SW 1271 (cell line): ENCODE measurements at places on chromosomes 13 and 19.

- no peak for DNase-seq
Measured at GRCh38 chr13:30037306-30037705, 186.9 kb upstream of the UBL3 start.

DNA sequence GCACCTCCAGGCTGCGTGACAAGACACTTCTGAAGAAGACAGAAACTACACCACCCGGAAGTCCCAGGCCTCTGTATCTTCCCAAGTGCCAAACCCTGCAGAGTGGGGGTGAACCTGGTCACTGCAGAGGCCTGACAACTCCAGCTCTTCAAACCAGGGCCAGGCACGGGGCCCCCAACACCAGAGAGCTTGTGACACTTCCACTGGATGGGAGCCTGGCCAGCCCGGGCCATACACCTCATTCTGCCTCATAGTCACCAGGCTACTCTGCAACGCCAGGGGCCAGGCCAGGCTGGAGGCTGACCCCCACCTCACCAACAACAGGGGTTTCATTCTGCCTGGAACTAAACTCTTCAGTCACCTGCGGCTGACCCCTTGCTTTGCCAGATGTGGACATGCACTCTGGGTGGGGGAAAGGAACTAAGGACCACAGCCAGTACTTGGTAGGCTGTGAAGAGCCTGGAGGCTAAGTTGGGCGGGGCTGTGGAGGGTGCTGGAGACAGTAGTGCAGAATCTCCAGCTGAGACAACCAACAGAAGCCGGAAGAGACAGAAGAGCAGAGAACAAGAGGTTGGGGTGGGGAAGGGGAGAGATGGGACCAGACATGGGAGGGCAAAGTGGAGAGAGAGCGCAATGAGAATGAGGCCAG is 23.0 kb downstream of the TUBA3C start:
- no peak for DNase-seq

DNA sequence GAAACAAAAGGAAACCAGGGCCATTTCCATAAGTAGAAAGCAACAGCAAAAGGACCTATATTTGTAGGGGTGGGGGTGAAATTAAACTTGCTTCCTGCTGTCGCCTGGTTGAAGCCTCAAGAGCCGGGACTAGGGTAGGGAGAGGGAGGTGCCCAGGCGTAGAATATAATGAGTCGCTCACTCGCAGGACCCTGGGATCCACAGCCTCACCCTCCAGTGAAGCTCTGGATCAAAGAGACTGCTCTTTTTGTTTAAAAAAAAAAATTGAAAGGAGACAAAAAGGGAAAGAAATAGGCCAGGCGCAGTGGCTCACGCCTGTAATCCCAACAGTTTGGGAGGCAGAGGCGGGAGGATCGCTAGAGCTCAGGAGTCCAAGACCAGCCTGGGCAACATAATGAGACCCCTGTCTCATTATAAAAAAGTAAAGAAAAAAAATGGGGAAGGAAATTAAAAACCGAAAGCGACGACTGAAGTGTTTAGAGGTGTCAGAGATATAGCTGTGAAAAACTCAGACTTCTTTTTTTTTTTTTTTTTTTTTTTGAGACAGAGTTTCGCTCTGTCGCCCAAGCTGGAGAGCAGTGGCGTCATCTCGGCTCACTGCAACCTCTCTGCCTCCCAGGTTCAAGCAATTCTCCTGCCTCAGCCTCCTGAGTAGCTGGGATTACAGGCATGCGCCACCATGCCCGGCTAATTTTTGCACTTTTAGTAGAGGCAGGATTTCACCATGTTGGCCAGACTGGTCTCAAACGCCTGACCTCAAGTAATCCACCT is 10.9 kb upstream of the ADGRE5 start:
- no peak for DNase-seq

DNA sequence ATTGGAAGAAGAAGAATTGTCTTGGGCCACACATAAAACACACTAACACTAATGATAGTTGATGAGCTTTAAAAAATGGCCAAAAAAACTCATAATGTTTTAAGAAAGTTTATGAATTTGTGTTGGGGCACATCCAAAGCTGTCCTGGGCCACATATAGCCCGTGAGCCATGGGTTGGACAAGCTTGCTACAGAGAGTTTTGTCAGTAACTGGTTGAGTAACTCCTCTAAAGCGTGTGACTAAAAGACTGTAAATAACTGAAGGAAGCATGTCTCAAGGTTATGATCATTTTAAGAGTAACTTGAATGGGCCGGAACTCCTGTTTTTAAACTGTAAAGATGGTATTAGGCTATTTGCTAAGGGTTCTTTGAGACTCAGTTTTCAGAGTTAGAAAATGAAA is 118.0 kb downstream of the KL start:
- DNase-seq, result no peak

- no peak for DNase-seq
Measured at GRCh38 chr13:34335014-34336007, 517.4 kb downstream of the RFC3 start.

GRCh38 chr13:24624801-24625231 is 55.4 kb upstream of the ATP12A start:
- DNase-seq, result no peak

- no peak for DNase-seq
Measured at GRCh38 chr19:16226878-16227836, 29.4 kb downstream of the AP1M1 start.

GRCh38 chr13:83153848-83154247 is 728.4 kb downstream of the SLITRK1 start:
- no peak for DNase-seq

DNA sequence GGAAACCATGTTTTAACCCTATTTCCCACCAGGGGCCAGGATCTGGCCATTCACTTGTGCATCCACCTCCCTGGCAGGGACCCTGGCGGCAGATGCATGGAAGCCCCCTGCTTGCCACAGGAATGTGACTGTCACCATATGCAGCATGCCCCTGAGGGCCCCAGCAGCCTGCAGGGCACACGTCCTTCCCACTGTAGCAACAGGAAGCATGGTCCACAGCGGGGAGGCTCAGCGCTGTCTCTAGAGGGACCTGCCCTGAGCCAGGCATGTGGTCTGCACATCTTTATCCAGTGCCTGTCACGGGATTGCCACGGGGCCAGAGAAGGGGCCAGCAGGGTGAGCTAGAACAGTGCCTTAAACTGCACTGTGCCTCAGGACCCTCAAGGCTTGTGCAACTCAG is 34.9 kb upstream of the MCF2L start:
- no peak for DNase-seq

- DNase-seq, result peak; percentile 13
Measured at GRCh38 chr19:8988204-8988603, 22.0 kb downstream of the MUC16 start.

DNA sequence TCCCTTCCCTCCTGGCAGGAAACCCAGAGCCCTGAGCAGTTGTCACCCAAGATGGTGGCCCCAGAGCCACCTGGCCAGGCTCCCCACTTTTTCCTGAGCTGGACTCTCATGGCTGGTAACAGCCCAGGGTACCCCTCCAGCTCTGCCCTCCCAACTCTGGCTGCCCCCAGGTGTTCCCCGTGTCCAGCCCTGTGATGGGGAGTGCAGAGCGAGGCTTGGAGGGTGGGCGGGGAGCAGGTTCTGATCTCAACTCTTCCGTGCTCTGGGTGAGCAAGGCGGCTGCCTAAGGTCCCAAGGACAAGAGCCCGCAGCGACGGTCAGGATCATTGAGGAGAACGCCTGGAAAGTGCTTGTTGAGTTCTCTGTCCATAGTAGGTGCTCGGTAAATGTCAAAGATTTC is 54.7 kb upstream of the GAS6 start:
- no peak for DNase-seq
